ENCODE measurements at places on chromosomes 1 and 21.

DNA sequence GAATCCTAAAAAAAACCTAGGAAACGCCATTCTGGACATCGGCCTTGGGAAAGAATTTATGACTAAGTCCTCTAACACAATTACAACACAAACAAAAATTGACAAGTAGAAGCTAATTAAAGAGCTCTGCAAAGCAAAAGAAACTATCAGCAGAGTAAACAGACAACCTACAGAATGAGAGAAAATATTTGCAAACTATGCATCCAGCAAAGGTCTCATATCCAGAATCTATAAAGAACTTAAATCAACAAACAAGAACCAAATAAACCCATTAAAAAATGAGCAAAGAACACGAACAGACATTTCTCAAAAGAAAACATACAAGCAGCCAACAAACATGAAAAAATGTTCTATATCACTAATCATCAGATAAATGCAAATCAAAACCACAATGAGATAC, 58.6 kb downstream of the PTGFR start:
- no peak for DNase-seq

- DNase-seq = no peak
These were observed 23.7 kb downstream of the UROD start for GRCh38 chr1:45035631-45036301.

GRCh38 chr1:210707300-210708240, 378.9 kb downstream of the HHAT start:
- no peak for DNase-seq

DNA sequence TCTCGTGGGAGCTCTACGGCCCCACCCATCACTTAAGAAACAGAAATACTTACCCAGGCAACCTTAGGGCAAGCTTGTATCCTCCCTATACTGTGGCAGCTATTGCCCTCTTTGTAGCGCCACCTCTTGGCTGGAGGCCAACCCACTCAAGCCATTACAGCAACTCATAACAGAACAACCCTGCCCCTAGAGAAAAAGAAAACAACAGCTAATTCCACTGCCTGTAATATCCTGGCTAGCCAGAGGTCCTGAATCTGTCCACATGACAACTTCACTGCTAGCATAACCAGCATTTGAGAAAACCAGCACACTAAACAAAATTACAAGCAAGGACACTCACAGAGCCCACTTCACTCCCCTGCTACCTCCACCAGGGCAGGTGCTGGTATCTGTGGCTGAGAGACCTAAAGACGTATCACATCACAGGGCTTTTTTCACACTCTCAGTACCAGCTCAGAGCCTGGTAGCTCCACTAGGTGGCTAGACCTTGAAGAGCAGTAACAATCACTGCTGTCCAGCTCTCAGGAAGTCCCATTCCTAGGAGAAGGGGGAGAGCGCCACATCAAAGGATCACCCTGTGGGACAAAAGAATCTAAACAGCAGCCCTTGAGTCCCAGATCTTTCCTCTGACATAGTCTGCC, 14.5 kb upstream of the MX1 start:
- DNase-seq = no peak

- no peak for DNase-seq
These were observed 5.9 kb upstream of the FCGR2A start for GRCh38 chr1:161499099-161500039.

GRCh38 chr1:235650341-235651169, 971 bp upstream of the GNG4 start:
- no peak for DNase-seq

DNA sequence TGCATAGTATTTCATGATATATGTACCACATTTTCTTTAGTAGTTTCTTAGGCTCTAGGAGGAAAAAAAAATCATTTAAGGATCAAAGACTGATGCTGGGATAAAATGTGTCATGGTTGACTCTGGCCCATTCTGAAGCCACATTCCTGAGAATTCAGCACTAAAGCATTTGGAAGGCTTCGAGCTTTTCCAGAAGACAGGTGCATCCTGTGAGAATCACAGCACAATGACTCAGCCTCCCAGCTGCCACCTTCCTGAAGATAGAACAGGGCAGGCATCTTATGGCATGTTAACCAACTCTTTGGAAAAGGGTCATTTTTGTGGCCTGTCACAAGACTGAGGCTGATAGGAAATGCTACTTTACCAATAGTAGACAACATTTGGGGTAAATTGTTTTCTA, 359.9 kb downstream of the PCP4 start:
- DNase-seq = no peak

All from T-cell (primary cell).